ENCODE measurements at places on chromosomes 4 and X.

DNA sequence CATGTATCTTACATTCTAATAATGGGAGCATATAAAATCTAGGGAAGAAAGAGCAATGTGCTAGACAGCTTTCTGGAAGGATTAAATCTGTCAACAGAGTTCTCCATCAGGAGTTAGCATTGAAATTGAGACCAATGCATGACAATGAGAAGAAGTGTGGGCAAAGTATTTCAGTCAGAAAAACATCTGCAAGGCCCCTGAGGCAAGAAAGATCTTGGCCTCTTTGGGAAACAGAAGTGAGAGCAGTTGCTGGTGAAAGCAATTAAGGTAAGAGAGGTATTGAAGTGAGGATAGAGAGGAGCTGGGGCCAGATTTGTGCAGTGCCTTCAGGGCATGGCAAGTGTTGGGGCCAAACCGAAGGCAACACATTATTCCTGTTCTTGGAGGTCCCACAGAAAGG, 999.1 kb downstream of the STPG2 start:
- no peak for DNase-seq

DNA sequence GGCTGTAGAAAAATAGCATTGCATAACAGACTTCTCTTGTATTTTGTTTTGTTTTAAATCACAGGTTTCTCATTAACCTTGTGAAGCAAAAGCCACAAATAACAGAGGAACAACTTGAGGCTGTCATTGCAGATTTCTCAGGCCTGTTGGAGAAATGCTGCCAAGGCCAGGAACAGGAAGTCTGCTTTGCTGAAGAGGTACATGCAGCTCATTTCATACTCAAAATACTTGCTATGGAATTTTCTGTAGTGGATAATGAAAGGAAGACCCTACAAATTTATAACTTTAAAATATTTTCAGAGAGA, 17.6 kb downstream of the AFP start:
- DNase-seq: no peak

- no peak for DNase-seq
Measured at GRCh38 chr4:6270636-6271121, 1.0 kb downstream of the WFS1 start.

- DNase-seq: no peak
Measured at GRCh38 chr4:68469482-68469881, 22.2 kb downstream of the TMPRSS11E start.

DNA sequence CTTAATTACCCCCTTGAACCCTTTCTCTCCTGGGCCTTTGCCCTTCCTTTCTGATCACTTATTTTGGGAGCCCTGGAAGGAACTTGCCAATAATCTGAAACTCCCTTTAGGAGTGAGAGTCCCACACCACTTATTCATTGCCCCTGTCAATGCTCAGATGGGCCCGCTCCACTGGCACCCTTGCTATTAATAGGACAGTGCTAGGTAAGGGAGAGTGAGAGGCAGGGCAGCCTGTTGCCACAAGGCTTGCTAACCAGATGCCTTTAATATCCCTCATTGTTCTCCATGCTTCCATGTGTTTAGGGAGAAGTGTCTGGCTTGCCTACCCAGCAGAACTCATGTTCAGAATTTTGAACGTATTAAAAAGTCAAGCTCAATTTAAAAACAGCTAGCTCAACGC, 1.7 kb upstream of the NHS start:
- DNase-seq: no peak

- no peak for DNase-seq
Measured at GRCh38 chr4:159021597-159022385, 81.1 kb upstream of the RAPGEF2 start.

DNA sequence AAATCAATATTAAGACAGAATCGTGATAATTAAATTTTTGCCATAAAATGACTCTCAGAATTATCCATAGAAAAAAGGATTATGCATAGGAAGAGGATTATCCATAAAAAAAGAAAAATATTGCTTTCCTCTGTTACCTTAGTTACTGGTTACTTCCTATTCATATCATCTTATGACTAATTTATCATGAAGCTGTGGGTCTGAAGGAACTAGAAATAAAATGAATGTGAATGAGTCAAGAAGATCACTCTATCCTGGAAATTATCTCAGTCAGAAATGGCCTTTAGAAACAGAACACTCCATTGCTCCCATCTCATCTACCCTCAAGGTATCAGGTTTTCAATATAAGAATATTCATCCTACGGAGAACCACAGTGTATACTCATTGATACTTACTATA, 19.4 kb downstream of the RPS6KA6 start:
- no peak for DNase-seq

DNA sequence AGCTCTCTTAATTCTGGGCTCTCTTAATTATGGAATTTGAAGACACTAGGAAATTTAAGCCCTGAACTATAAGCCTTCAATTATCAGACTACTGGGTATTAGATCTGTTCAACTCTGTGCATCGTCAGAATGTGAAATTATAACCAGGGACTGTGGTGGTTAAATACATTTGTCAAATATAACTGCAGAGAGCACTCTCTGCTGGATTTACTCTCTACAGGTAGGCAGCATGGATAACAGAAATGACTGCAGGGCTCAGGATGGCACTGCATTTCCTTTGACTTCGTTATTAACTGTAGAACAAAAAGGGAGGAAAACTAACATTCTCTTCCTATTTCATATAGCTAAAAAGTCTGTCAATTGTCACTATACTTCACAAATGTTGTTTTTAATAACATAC, 310.1 kb upstream of the RASGEF1B start:
- DNase-seq: no peak

DNA sequence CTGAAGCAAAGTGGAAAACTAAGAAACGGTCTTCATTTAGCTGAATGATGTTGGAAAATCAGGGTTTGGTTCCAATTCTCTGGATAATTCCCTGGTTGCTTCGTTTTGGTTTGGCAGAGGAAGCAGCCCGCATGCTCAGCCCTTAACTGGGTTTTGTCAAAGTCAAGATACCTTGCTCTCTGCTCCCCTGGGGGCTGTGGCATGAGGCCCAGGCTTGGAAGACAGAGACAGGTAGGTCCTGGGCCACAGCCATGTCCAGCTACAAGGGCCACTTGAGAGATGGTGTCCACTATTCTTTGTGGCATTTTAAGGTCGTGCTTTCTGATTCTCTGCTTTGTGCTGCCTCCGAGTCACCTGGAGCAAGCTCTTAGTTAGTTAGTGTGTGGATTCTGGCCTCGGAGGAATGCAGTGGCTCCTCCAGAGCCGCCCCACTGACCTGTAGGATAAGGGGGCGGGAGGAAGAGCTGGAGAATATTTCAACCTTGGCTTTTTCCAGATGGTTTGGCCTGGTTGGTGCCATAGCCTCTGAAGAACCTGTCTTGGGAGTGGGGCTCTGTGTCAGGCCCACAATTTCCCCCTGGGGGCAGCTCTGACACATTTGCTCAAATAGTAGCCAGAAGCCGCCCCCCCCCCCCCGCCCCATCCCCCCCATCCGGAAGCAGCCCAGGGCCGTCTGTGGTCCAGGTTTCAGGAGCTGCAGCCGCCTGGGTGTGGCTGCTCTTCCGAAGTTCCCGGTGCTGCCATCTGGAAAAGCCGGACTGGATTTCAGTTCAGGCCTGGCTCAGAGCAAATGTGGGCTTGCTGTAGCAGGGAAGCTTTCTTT, 147.1 kb downstream of the NHS start:
- no peak for DNase-seq

- DNase-seq: no peak
Measured at GRCh38 chr4:168693750-168694490, 197.1 kb downstream of the PALLD start.

- DNase-seq: no peak
Measured at GRCh38 chrX:100417681-100418080, 7.6 kb upstream of the PCDH19 start.

DNA sequence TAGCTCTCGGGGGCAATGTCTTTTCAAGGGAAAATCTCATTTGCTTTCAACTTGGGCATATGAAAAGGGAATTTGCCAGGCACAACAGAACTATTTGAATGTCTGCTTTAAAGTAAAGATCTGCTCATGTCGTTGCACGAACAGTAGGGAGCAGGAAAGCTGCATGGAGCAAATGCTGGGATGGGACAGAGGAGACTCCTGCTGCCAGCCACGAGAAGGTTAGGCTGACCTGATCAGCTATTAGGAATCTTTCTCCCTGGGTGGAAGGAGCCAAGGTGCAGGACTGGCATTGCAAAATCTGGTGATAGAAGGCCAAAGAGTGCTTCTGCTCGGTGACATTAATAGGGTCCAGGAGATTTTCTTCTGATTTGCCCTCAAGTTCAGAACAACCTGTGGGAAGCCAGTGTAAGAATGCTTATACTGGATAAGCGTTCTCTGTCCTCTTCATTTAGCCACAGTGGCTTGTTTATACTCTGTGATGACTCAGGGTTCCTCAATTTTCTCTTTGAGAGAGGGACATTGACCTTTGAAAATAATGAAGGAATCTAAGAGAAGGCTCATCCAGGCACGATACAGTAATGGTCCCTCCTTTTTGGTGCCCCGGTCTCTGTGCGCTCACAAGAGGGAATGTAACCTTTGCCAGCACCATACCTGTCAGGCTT, 22.9 kb downstream of the FHL1 start:
- DNase-seq: no peak

GRCh38 chr4:139044291-139044690, 28.7 kb downstream of the NOCT start:
- DNase-seq: no peak

DNA sequence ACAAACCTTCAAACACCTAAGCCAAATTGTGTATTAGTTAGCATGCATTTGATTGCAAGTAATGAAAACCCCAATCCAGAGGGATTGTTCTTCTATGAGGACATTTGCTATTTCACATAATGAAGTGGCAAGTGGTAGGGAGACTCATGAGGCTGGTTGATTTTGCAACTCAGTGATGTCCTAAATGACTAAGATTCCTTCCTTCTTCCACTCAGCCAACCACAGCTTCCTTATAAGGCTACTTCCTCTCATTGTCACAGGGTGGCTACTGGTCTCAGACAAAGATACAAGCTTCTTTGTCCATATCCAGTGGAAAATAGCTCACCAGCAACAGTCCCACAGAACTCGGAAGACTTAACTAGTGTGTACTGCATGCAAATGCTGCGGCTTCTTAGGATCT, 5.3 kb upstream of the OTC start:
- no peak for DNase-seq

GRCh38 chr4:37793562-37793961, 32.9 kb upstream of the PGM2 start:
- no peak for DNase-seq

- no peak for DNase-seq
Measured at GRCh38 chr4:124426279-124426678, 286.3 kb downstream of the ANKRD50 start.

DNA sequence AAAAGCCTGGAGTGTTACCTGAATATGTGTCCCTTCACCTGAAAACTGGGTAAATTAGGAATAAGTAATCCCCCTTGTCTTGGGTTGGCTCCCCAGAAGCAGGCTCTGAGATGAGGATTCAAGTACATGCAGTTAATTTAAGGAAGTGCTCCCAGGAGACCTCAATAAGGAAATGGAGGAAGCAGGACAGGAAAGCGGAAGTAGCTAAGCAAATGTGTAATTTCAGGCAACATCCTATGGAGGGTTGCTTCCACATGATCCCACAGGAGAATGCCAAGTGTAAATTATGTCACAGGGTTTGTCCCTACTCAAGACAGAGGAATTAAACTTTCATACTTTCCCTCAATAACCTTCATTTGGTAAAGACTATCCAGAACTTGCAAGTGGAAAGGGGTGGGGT, 48.1 kb upstream of the ARHGEF6 start:
- DNase-seq: no peak

DNA sequence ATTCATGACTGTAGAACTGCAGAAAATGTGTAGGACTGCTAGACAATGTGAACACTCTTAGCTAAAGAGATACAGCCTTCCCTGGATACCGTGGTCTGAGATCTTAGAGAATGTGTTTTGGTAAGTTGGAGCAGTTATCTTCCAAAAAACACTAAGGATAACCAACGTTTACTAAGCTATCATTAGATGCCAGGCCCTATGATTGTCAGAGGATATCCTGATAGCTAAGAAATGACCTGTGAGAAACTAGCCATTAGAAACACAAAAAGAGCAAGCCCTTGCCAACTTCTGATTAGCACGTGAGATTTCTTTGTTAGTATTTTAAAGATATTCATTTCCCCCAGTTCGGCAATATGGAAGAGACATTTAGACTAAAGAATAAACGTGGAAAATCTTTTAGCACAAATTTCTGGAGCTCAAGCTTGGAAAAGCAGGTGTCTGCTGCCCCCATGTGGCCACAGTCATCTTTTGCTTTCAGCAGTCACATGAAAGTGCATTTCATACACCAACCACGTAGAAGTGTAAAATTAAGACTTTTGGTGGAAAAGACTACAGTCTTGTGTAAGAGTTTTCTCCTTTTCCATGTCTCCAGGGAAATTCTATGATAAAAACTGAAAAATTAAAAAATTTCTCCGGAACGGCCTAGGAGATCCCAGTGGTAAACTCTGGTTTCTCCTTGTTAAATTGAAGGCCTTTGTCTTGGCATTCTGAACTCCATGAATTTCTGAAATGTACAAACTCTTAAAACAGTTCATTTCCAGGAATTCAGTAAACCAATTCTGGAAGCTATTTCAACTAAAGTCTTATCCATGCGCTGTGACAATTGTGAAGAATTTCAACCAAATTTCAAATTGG, 136.4 kb downstream of the ZNF674 start:
- DNase-seq: no peak

DNA sequence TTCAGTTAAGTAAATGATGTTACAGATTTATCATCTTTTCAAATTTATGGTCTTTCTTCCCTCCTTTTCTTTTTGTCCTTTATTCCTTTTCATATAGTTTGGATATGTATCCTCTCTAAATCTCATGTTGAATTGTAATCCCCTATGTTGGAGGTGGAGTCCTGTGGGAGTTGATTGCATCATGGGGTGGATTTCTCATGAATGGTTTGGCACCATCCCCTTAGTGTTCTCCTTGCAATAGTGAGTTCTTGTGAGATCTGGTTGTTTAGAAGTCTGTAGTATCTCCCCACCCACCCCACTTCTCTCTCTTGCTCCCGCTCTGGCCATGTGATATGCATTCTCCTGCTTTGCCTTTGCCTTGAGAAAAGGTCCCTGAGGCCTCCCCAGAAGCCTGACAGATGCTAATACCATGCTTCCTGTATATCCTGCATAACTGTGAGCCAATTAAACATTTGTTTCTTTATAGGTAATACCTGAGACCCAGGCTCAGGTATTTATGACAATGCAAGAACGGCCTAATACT, 236.7 kb downstream of the PRDM5 start:
- DNase-seq: no peak

DNA sequence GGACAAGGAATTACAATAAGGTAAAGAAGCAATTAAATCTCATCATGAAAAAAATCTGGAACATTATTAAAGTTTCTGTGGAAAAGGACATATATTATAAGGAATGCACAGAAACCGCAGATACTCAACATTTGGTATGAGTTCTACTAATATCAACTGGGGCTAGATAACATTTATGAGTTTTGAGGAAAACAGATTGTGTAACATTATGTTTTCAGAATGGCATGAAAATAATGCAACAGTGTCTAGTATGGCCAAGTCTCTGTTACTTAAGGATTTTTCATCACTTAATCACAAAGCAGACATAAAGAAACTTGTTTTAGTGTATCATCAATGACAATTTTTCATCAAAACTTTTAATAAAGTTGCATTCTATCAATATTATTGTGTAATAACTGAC, 785.0 kb downstream of the GLUD2 start:
- no peak for DNase-seq
